ENCODE measurements at places on chromosomes 7 and 10.

DNA sequence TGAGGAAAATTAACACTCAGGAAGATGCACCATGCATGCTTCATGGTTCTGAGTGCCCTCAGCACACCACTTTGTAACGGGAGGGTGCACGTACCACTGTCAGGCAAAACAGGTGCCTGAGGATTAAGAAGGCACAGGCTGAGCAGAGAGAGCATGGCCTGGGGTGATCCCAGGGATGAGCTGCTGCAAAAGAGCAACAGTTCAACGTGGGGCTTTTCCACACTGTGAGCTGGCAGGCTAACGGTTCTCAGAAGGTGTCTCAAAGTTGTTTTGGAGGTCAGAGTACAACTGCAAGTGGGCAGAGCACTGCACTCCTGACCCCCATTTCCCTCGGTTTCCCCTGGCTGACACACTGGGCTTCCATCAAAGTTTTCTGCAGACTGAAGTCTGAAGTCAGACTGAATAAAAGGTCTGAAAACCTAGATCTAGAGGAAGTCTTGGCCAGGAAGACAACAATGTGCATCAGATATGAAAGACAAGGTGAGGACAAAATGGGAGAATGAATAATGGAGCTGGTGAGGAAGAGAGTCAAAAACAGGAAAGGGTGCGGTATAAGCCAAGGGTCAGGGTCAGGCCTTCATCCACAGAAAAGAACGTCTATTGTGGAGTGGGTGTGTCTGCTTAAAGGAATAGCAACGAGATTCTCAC lies 20.5 kb downstream of the ZNF438 start:
- DNase-seq, result no peak

DNA sequence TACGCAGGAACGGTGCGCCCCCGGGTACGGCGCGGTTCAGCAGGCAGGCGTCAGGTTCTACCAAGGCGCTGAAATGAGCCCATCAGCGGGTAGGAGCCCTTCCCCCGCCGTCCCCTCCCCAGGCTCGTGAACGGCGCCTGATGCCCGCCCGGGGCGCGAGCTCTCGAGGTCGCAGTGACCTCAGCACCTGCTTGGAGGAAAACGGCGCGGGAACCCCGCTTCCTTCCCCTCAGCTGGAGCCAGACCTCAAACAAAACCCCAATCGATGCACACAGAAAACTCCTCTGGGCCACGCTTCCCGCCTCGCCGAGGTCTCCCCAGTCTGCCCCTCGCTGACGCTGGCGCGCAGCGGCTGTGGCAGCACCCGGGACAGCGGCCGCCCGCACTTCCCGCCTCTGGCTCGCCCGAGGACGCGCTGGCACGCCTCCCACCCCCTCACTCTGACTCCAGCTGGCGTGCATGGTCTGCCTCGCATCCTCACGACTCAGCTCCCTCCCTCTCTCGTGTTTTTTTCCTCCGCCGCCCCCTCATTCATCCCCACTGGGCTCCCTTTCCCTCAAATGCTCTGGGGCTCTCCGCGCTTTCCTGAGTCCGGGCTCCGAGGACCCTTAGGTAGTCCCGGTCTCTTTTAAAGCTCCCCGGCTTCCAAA lies 514 bp upstream of the GAD2 start:
- DNase-seq, result no peak

DNA sequence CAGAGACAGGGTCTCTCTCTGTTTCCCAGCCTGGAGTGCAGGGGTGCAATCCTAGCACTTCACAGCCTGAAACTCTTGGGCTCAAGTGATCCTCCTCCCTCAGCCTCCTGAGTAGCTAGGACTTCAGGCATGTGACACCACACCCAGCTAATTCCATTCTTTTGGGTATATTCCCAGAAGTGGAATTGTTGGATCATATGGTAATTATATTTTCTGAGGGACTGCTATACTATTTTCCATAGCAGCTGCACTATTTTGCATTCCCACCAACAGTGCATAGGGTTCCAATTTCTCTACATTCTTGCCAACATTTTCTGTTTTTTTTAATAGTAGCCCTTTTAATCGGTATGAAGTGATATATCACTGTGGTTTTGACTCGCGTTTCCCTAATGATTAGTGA lies 30.0 kb upstream of the RAB11FIP2 start:
- no peak for DNase-seq

- DNase-seq, result no peak
Measured at GRCh38 chr10:47349941-47350371, 1.8 kb downstream of the RBP3 start.

DNA sequence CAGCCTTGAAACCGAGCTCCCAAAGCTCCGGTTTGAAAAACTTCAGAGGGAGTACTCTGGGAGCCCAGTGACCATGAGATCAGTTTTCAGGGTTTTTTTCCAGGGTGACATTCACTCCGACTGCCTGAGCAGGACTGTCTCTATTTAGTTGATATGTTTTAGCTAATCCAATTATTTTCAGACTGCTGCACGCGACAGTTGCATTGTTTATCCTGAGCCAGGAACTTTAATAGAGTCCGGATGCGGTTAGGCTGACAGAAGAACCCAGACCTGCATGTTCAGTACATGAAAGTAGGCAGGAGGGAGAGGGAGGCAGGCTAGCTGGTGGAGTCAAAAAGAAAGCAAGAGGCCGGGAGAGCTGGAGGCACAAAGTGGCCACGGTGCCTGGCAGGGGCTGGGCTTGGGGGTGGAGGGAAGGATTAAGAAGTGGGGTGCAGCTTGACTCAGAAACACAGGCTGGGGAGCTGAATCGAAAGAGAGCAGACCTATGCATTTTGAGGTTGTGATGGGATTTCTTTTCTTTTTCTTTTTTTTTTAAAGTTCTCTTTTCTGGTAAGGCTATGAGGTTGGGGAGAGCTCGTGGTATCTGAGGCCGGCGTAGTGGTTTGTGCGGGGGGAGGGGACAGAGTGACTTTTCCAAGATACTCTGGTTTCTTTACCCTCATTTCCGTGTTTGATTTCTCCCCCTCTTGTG lies 5.7 kb downstream of the GATA3 start:
- DNase-seq, result peak; percentile 50
